CD14-positive monocyte (primary cell): ENCODE measurements at places on chromosomes 13 and 19. TPM values are rescaled to one million over a fixed set of nuclear protein-coding genes. Genes with fewer than 3 reads are reported as not detected.

The KLK15 gene
- polyA plus RNA-seq: not detected in 2 replicates

The PPM1N gene
- 2.7 TPM for polyA plus RNA-seq

The NCAN gene
- polyA plus RNA-seq: not detected in 2 replicates

The SETDB2 gene
- polyA plus RNA-seq: 4.8 TPM

The IRGC gene
- polyA plus RNA-seq: not detected in 2 replicates

The DACH1 gene
- 0.26 TPM for polyA plus RNA-seq

The HDGFL2 gene
- polyA plus RNA-seq: 10.5 TPM

The MAMSTR gene
- polyA plus RNA-seq: not detected

The ZSCAN4 gene
- not detected for polyA plus RNA-seq

The SYT3 gene
- 0.05 TPM in 1 of 2 replicates, not detected in the other for polyA plus RNA-seq
